ENCODE measurements at places on chromosomes 6 and 20.
A peak's percentile ranks its signal among the peaks of the same experiment; 100 is the strongest.

DNA sequence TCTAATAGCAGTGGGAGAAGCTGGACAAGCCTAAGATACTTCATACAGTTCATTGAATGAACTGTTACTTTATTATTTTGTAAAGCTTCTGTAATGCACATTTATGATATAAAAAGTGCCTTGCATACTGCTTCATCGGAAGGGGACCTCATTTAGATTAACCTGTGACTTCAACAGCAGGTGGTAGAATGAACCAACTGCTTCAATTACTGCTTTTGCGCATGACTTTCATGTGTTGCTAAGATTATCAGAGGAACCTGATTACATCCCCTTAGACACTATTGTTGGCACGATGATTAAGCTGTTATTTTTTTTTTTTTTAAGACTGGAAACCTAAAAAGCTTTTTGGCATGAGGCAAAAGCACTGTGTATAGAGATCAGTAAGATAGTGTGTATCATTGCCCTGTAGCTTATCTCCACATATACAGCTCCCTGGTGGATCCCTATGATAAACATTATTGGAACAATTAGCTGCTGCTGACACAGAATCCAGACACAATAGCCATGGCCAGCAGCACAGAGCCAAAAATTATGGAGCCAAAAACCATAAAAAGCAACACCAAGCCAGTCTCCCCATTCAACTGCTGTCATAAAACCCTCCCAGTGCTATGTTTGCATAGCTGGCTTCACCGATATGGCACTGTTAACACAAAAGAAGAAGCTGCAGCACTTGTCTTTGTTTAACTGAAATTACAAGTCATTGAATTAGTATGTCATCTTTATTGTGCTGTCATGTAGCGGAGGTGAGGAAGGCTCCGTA lies 731.6 kb upstream of the MMS22L start:
- no peak for DNase-seq

GRCh38 chr20:10344953-10345352 lies 89.1 kb downstream of the MKKS start:
- no peak for DNase-seq

DNA sequence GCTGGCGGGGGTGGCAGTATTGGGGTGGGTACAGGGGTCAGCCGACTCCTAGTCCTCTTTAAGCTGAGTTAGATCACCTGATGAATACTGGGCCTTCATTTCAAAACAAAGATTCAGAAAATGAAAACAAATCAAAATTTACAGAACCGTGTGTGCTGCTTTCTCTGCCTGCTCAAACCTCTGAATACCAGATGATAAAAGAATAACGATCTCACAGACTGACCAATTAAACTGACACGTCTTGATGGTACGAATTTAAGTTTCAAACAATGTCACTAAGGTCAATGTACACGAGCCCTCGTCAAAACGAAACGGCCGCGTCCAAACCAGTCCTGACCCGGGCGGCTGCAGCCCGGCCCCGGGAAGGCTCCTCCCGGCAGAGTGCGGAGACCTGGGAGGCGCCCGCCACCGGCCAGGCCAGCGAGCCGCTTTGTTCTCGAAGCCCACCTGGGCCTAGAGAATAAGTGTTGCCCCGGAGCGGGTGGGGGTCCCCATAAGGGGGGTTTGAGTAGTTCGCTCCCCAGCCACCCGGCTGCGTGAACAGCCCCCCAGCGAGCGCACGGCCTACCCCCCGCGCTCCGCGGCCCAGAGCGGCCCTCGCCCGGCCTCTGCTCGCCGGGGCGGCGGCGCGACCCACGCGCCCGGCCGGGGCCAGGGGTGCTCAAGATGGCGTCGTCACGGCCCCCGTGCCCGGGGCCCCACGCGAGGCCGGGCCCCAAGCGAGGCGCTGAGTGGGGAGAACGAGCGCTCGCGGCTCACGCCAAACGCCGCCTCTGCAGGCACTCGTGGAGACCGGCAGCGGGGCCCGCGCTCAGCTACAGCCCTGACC lies 728 bp downstream of the PSMA7 start:
- peak; percentile 63 for DNase-seq

DNA sequence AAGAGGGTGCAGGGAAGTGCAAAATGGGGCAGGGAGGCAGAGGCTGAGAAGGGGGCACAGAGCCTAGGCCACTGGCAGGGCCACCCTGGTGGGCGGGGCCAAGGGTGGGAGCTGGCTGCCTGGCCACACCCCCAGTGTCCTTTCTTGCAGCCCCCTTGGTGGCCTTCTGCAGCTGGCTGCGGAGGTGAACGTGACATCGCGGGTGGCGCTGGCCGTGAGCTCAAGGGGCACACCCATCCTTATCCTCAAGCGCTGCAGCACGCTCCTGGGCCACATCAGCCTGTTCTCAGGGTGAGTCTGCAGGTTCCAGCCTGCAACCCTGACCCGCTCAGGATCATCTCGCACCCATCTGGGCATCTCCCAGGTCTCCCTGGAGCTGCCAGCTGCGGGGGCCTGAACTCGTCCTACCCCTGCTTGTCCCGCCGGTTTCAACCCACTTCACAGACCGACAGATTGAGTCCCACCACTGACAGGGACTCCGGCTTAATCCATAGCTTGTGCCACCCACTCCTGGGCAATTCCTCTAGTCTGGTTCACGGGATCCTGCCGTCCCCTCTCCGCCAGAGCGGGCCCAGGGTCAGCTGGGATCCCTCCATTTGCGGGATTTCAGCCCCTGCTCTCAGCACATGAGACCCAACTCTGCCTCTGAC lies 6.2 kb downstream of the BPIFB3 start:
- DNase-seq = no peak

GRCh38 chr6:138569970-138570724 lies 70.9 kb upstream of the NHSL1 start:
- no peak for DNase-seq

DNA sequence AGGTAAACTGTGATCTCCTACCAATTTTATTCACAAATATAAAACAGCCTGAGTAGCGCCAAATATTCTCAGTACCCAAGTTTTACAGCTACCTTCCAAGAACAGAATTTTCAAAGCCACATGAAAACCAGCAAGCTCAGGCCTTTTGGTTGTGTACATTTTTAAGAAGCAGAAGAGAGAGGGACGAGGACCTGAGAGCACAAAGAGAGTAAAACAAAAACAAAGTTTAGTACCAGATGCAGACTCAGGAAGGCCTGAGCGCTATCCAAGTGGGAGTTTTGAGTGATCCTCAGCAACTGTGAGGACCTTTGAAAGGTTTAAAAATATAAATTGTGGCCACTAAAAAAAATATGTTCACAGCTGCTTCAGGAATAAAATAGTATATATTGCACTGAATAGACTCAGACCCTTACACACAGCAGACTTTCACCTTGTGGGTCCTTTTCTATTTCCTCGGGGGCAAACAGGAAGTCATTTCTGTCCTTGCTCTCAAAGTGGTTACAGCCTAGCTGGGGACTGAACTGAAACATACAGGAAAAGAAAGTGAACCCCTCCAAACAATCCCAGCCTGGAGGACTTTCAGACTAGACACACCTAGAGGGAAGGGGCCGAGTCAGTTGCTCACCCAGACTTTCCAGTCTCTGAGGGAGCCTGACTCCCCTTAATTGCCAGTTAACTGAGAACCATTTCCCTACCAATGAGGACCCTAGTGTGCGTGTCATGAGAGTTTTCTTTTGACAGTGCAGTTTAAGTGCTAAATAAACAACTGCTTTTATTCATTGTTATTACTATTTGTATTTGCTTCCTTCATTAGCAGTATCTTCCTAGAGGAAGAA lies 48.5 kb upstream of the NT5E start:
- no peak for DNase-seq

DNA sequence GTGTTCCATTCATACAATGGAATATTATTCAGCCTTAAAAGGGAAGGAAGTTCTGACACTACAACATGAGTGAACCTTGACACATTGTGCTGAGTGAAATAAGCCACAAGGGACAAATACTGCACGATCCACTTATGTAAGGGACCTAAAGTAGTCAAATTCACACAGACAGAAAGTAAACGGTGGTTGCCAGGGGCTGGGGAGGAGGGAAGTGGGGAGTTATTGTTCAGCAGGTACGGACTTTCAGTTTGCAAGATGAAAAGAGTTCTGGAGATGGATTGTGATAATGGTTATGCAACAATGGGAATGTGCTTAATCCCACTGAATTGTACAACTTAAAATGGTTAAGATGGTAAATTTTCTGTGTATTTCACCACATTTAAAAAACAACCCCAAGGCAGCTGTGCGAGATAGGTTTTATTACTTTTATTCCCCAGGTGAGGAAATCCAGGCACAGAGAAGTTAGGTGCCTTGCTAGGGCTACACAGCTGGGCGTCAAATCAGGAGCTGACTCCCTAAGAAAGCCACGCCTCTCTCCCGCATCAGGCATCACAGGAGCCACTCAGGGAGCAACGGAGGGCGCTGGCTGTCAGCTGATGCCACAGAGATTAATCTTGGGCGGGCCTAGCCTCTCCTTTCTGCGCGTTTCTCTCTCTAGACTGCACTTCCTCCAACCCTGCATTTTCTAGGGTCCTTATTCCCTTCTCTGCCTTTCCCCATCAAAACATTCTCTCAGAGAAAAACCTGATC lies 9.3 kb upstream of the TRAF3IP2 start:
- DNase-seq = no peak

DNA sequence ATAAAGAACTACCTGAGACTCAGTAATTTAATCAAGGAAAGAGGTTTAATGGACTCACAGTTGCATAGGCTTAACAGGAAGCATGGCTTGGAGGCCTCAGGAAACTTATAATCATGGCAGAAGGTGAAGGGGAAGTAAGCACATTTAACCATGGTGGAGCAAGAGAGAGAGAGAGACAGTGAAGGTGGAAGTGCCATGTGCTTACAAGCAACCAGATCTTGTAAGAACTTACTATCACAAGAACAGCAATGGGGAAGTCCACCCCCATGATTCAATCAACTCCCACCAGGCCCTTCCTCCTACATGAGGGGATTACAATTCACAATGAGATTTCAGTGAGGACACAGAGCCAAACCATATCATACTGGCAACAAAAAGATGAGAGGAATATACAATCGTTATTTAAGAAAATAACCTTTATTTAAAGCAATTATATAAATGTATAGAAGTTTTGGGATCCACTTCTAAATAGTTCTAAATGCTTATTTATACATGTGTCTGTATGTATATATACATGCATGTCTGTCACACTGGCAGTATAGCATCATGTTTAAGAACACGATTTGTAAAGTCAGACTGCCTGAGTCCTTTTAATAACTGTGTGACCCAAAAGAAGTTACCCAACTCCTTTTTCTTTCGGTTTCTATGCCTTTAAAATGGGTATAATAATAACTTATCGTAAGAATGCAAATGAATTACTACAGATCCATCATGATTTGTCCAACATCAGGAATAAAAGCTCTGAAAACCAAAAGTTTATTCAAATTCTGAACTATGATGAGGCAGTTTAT lies 255.7 kb upstream of the THEMIS start:
- no peak for DNase-seq

DNA sequence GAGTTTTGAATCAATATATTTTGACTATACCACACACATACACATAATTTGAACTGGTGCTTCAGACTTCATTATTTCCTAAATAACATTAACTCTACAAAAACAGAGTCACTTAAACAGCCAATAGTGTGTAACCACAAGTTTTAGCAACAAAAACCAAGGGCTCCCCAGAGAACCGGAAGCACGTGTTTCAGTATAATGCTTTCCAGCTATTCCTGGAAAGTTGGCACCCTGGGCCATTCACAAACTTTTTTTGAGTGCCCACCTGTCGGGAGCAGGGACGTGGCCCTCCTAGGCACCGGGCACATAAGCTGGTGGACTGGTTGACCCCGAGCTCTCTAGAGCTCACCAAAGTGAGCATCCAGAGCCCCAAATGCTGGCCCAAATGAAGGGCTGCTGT lies 1.9 kb upstream of the SLC35D3 start:
- no peak for DNase-seq

DNA sequence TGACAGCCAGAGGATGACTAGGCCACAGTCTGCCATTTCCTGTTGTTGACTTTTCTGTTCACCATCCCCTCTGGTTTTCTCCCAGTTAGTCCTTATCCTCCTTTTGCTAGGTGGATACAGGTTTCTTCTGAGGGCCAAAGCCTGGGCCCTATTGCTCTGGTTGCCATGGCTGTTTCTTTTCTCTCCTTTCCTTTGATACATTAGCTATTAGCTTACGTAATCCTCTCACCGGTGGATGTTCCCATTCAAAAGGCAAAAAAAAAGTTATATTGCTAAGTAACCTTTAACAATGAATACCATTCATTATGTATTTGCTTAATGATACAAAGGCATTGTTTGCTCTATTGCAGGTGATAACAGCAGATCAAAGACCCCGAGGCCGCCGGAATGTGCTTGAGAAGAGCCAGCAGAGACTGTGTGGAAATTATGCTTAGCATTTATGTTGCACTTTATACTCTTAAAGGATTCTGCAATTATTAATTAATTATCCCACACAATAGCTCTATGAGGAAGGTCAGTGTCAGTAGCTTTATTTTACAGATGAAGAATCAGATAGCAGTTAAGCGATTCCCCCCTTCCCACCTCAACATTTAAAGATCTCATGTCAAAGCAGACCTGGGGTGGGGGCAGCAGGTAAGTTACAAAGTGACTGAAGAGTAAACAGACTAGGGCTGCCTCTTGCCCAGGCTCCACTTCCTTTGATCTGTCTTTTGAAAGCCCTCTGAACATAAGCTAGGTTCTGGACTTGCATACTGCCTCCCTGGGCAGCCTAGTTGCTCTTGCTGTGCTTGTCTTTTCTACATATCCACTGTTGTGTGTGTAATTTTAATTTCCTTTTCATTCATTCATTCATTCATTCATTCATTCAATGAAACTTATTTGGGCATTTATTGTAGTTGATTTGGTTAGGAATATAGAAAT lies 14.5 kb upstream of the TFB1M start:
- DNase-seq = no peak

DNA sequence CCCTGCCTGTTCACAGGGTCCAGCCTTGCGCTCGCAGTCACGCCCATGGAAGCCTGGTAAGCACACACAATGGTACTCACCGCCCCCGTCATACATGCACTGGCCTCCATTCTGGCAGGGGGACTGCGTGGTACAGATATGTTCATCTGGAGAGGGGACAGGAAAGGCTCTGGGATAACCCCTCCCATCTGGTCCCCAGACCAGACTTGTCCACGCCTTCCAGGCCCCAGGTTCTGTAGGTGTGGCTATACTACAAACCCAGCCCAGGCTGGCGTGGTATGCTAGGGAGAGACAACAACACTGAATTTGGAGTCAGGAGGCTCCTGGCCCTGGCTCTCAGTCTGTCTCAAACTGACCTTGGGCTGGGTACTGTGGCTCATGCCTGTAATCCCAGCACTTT lies 3.4 kb downstream of the DLK2 start:
- no peak for DNase-seq

DNA sequence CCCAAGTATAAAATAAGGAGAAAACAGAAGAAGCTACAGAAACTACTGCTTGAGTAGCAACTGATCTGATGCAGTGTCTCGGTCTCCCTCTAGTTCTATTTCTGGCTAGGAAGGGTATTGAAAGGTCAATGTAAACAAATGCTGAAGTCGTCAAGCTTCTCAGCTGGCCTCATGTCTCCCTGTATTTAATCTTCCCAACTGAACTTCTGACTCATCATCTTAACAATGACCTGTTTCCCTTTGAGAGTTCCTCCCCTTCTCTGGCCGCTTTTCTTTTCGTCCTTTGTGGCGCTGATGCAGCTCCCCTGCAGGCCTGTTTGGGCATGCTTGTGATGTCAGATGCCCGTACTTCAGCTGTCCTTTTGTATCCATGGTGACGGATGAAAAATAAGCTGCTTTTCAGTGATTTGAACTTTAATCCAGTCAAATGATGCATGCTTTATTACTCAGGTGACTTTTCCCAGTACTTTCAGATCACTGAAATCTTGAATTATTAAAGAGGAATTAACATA lies 7.8 kb upstream of the LCA5 start:
- peak; percentile 49 for DNase-seq
